ENCODE measurements at places on chromosomes 5 and 9.

DNA sequence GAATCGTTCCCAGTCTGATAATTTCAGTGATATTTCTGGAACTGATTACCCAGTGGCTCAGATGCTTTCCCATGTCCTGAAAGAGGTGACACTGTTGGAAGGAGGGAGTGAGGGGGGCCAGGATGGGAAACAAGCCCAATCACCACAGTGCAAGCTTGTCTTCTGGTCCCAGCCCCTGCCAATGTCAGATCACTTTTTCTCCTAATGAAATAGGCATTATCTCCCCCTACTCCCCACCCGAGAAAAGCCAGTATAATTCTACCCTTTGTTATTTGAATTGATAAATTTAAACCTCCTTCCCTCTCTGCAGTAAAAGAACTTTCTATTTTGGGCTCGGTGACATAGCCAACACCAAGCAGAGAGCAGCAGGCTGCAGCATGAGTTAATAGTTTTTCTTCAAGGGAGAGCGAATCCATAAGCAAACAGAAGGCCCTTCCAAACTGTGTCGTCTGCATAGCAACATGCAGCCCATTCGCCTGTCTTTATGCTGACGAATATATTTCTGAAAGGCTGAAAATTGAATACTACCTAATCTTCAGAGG is 14.6 kb upstream of the PPP2CA start:
- DNase-seq = peak; percentile 34

DNA sequence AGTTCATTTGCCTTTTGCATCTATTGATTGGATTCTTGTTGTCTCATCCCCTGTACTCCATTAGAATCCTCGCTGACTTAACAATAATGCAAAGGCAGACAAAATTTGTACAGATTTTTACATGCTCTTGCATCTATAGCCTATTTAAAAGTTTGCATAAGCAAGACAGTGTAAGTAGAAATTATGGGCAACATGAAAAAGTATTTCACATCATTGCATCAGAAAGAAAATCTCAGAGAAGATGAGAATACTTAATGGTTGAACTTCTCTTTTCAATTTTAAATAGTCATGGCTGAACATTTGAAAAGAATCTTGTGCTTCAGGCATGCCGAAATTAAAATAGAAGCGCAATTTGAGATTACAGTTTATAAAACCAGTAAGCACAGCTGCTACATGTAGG is 226.4 kb downstream of the EFNA5 start:
- no peak for DNase-seq

GRCh38 chr5:14383923-14384322 is 197.7 kb upstream of the OTULINL start:
- peak; percentile 100 for DNase-seq

GRCh38 chr9:114551750-114552685 is 35.6 kb upstream of the ATP6V1G1 start:
- no peak for DNase-seq

DNA sequence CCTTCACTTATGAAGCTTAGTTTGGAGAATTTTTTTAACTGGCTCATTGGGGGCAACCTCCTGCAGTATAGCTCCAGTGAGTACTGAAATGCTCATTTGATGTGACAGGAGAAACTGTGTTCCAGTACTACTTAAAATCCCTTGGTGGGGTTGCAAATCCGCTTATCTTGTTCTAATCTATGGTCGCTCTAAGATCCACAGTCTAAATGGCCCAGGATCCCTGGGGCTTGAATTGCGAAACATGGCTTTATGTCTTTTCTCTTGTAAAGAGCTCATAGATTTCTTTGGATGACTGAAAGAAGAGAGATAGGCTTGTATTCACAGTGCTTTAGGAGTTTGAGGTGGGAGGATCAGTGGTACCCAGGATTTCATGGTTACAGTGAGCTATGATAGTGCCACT is 52.7 kb downstream of the ADAMTSL1 start:
- no peak for DNase-seq

DNA sequence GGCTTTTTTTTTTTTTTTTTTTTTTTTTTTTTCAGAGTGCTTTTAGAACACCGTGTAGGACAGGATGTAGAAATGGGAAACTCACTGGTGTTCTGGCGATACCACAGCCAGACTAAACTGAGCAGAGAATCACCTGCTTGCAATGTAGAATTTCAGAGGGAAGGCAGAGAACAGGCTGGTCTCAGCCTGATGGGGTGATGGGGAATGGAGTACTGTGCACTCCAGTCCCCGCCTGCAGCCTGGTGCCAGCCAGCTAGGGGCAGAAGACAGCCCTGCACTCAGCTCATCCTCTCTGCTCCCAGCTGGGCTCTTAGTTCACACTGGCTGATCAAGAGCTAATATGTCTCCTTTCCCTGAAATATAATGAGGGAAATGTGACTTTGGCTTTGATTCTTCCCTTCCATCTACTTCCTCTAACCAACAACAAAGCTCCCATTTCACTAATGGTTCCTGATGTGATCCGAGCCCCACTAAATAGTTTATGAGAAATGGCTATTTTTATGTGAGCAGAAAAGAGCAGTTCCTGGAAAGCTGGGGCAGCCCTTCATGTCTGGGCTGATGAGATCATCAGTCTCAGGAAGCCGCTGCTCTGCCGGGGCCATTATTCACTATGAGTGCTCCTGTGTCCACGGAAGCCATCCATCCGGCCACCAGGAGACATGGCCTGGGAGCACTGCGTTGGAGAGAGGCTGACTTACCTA is 209.7 kb downstream of the GADD45G start:
- DNase-seq = peak; percentile 70

All from SHP77 treated with DMSO at 0.1 percent for 48 hours (cell line).